ENCODE measurements at places on chromosomes 11 and 22.

GRCh38 chr11:19631712-19632498 lies 80.7 kb upstream of the NAV2 start:
- no peak for DNase-seq

- peak; percentile 81 for DNase-seq
These were observed 33.8 kb downstream of the EHF start for GRCh38 chr11:34654483-34655334.

- DNase-seq, result no peak
These were observed 12.5 kb upstream of the NELL1 start for GRCh38 chr11:20656901-20657300.

GRCh38 chr11:61079416-61080150 lies 22.7 kb upstream of the CD5 start:
- no peak for DNase-seq

- no peak for DNase-seq
These were observed 116.6 kb downstream of the NAV2 start for GRCh38 chr11:19829109-19829837.

GRCh38 chr11:33829430-33830141 lies 55.3 kb upstream of the FBXO3 start:
- DNase-seq, result peak; percentile 81

GRCh38 chr11:112655371-112655770 lies 305.8 kb upstream of the NCAM1 start:
- peak; percentile 30 for DNase-seq

GRCh38 chr11:27524155-27524554 lies 17.6 kb upstream of the LIN7C start:
- peak; percentile 80 for DNase-seq

- DNase-seq, result peak; percentile 8
These were observed 26.0 kb downstream of the IL10RA start for GRCh38 chr11:118012083-118012669.

- no peak for DNase-seq
These were observed 691.4 kb upstream of the CCDC179 start for GRCh38 chr11:23551706-23552105.

- peak; percentile 39 for DNase-seq
These were observed 7.1 kb downstream of the TMA7B start for GRCh38 chr22:39967103-39967829.

DNA sequence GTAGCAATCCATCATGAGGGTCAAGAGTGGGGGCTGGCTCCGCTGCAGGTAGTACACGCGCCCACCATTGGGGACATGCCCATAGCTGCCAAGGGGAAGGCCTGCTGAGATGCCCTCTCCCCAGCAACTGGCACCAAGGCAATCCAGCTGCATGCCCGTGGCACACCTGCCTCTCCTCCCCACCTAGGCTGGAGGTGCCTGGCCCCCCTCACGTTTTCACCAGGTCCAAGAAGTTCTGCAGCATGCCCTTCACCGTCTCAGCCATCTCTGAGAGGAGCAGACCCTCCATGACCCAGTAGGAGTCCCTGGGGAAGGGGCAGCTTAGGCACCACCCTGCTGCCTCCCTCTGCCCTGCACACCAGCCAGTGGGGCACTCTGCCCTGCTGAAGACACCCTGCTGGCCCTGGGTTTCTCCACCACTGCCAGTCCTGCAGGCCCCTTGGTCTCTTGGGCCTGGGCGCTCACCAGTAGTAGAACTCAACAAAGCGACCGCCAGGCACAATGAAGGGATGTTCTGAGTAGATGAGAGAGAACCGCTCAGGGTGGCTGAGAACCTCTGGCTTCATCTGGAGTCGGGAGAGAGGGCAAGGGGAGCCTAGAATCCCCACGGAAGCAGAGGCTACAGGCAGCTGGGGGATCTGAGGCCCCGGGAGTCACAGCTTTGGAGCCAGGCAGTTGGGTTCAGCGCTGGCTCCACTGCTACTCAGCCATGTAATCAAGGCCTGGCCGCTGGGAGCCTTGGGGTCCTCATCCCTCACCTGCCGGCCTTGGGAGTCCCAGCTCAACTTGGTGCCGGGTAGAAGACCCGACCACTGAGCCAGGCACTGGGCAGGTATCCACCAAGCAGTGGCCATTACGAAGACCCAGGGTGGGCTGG lies 17.8 kb downstream of the TREH start:
- DNase-seq, result no peak

- DNase-seq, result no peak
These were observed 13.6 kb downstream of the DGKZ start for GRCh38 chr11:46360878-46361277.

- no peak for DNase-seq
These were observed 9.0 kb upstream of the FLRT1 start for GRCh38 chr11:64026575-64027205.

GRCh38 chr22:27466778-27467438 lies 334.6 kb downstream of the MN1 start:
- DNase-seq, result no peak

- DNase-seq, result peak; percentile 12
These were observed 1.4 kb downstream of the MYOD1 start for GRCh38 chr11:17720796-17721171.

GRCh38 chr11:64207256-64208085 lies 950 bp downstream of the FERMT3 start:
- DNase-seq, result peak; percentile 83

DNA sequence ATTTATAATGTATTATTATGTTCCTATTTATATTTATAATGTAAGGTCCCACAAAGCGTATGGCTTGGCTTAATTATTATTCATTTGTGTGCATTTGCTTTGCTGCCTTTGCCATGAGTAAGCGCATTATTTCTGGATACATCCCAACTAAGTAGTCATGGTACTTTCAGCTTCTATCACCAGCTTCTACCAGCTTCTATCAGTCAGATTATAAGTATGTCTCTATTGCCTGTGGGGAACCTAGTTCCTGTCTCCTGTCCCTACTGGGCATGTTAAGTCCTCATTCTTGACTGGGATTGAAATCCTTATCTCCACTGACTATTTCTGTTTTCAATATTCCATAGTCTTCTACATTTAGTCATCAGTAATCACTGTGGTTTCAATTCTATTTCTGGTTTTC lies 33.5 kb upstream of the OR10W1 start:
- DNase-seq, result peak; percentile 90

DNA sequence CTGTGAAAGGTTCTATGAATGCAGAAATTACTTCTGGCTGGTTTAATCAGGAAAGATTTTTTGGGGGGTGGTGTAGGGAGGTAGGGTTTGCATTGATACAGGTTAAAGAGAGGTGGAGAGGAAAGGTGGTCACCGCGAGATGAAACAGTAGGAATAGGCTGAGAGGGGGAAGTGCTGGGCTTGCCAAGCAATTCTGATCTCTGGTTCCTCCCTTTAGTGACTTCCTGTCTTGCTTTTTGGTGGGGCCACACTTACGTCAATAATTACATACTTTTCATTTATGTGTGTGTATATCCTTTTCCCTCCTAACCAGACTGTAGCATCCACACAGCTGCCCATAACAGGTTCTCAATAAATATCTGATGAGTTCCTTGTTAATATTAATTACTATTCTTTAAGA lies 120.0 kb downstream of the CTNND1 start:
- no peak for DNase-seq

GRCh38 chr11:11293798-11294550 lies 59.1 kb downstream of the CSNK2A3 start:
- DNase-seq, result no peak

DNA sequence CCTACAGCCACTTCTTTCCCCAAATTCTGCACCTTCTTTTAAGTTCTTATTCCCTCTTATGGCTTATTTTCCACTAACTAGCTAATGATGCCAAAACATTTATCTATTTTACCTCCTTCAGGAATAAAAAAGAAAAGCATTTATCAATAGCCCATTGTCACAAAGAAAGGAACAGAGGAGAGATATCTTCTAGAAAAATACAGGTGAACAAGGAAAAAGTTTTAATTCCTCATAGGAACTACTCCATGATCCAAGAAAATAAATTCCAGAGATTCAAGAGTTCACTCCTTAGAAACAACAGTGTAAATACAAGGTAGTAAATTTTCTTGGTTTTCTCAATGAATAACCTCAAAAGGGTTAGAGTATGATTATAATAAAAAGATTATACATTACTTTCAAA lies 52.6 kb upstream of the TOP3B start:
- no peak for DNase-seq

- DNase-seq, result peak; percentile 60
These were observed 453.5 kb downstream of the OPCML start for GRCh38 chr11:133078591-133079404.

- DNase-seq, result no peak
These were observed 4.4 kb downstream of the LYVE1 start for GRCh38 chr11:10564030-10564429.

- no peak for DNase-seq
These were observed 19.0 kb upstream of the SMIM35 start for GRCh38 chr11:118105657-118106305.

- no peak for DNase-seq
These were observed 85.8 kb downstream of the RELT start for GRCh38 chr11:73461964-73462363.

GRCh38 chr11:1734641-1735081 lies 15.7 kb downstream of the IFITM10 start:
- no peak for DNase-seq

- DNase-seq, result no peak
These were observed 48.1 kb downstream of the CBL start for GRCh38 chr11:119254239-119254638.

GRCh38 chr11:17929171-17929570 lies 83.7 kb downstream of the SERGEF start:
- DNase-seq, result no peak

GRCh38 chr22:26529345-26529744 lies 17.1 kb upstream of the TFIP11 start:
- DNase-seq, result no peak

GRCh38 chr11:356610-357009 lies 12.7 kb upstream of the B4GALNT4 start:
- DNase-seq, result no peak

GRCh38 chr11:12775955-12776354 lies 101.7 kb downstream of the TEAD1 start:
- no peak for DNase-seq

GRCh38 chr11:46677991-46678740 lies 22.3 kb downstream of the ARHGAP1 start:
- DNase-seq, result peak; percentile 24

- DNase-seq, result no peak
These were observed 326.5 kb downstream of the BUD13 start for GRCh38 chr11:116446048-116446941.

DNA sequence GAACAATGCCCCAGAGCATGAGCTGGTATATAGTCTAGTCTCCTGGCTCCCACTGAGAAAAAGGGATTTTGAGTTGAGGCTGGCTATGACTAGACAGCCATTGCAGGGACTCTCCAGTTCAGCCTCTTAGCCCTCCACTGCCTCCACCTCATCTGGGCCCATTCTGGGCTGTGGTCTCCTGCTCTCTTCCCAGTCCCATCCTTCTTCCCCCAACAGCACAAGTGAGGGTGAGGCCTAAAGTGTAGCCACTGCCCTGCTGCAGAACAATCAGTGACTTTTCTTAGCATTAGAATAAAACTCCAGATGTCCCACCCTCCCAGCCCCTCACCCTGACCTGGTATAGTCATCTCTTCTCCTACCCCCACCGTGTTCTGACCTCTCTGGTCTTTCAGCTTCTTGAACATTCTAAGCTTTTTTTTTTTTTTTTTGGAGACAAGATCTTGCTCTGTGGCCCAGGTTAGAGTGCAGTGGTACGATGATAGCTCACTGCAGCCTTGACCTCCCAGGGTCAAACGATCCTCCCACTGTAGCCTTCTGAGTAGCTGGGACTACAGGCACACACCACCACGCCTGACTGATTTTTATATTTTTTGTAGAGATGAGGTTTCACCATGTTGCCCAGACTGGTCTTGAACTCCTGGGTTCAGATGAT lies 4.3 kb downstream of the MED15 start:
- DNase-seq, result no peak

GRCh38 chr22:45677063-45677462 lies 5.4 kb downstream of the ATXN10 start:
- no peak for DNase-seq

DNA sequence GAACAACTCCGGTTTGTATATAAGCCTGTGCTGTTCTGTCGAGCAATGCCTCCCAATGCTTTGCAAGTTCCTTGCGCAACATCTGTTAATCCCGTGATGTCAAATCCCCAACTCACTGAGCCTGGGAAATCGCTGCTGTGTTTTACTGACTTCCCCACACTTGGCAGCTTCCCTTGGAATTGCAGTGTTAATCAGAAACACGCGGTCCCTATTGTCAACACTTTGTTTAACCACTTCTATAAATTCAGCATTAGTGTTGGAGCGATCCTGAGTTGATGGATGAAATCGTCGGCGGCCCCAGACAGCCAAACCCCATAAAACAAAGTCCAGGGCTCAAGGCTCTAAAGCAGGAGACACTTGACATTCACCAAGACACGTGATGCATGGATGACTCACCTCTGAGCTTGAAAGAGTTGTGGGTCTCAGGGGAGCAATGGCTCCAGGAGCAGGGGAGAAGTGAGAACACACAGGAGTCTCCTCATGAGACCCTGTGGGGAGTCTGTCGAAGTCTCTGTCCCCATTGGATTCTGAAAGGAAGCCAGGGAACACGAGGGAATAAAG lies 555.3 kb downstream of the MIAT start:
- peak; percentile 66 for DNase-seq

- no peak for DNase-seq
These were observed 328.3 kb downstream of the FAT3 start for GRCh38 chr11:92552942-92553341.

DNA sequence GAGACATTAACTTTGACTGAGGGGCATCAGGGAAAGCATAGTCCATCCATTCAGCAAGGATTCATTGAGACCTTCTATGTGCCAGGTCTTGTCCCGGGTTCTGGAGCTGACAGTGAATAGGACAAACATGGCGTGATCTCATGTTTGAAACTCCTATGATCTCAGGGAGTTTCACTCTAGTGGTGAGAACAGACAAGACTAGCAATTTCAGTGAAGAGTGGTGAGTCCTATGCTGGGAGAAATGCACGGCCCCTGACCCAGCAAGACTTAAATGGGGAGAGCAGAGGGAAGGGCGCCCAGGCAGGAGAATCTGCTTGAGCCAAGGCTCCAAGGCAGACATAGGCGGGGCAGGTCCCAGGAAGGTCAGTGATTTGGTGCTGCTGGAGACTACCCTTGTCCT lies 155.7 kb downstream of the CEP164 start:
- no peak for DNase-seq

GRCh38 chr11:93957397-93957952 lies 63.7 kb upstream of the HEPHL1 start:
- DNase-seq, result no peak

- no peak for DNase-seq
These were observed 34.6 kb downstream of the KCNC1 start for GRCh38 chr11:17769218-17769617.

Measured in ELR (cell line).